Stimulated activated CD4-positive, alpha-beta T cell treated with anti-CD3 and anti-CD28 coated beads, Interleukin-1b, Interleukin-23, amount 100 ng/mL, for 48 hours (primary cell): ENCODE measurements at places on chromosomes 1 and 21.

GRCh38 chr1:26702680-26703038 is 6.8 kb downstream of the ARID1A start:
- DNase-seq = peak; percentile 54

DNA sequence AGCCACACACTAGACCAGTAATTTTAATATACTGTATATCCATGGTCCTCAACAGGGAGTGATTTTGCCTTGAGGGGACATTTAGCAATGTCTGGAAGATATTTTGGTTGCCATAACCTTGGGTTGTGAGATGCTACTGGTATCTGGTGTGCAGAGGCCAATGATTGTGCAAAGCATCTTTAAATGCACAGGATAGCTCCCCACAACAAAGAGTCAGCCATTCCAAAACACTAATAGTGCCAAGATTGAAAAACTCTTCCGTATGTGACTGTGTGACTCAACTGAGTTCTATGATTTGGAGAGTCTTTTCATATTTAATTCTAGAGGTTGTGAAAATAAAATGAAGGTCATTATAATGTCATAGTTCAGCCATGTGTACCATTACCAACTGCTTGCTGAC is 141.4 kb upstream of the CACYBP start:
- no peak for DNase-seq

DNA sequence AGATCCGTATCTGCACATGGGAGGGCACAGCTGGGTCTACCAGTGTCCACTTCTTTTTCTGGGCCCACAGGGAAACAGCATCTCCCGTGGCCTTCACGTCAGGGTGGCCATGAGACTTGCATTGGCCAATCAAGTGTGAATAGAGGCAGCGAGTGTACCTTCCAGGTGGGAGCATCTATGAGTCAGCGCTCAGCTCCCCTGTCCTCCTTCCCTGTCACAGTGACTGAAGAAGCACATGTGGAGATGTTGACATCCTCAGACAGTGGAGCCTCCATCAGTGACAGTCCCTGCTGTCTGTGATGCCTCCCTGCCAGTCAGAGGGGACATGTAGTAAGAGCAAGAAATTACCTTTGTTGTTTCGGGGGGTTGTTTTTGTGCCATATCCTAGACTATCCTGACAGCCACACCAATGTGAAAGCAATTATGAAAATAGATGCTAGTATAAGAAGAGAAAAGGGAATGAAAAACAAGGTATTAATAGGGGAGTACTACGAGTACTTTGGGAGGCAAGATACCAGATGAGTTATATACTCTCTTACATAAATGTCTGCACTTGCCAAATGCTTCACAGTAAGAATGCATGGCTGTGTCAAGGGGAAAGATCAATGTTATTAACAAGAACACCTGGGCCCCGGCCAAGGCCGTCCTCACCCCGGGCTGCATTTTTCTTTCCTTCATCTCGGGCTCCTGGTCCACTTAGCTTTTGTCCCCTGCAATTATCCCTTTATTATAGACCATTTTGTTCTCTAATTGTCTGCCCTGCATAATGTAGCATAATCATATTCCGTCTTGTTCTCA is 86.0 kb downstream of the MATN1 start:
- DNase-seq = no peak

- no peak for DNase-seq
Observed at GRCh38 chr1:47683401-47683800, 245.6 kb downstream of the FOXD2 start.

DNA sequence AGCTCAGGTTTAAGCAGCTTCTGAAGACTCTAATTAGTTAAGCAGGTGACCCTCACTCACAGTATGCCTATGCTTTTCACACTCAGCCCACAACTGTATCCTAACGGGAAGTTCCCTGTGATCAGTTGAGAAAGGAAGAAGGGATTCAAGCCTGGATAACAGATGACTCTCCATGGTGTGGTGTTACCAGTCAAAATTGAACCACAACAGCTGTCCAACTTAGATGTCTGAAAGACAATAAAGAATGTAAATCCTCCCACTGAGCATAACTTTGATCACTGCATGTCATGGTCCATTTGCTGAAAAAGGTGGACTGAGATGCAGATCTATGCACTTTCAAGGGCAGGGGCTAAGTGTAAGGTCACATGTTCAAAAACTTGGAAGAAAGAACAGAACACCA is 32.3 kb upstream of the DIPK1A start:
- DNase-seq = no peak

DNA sequence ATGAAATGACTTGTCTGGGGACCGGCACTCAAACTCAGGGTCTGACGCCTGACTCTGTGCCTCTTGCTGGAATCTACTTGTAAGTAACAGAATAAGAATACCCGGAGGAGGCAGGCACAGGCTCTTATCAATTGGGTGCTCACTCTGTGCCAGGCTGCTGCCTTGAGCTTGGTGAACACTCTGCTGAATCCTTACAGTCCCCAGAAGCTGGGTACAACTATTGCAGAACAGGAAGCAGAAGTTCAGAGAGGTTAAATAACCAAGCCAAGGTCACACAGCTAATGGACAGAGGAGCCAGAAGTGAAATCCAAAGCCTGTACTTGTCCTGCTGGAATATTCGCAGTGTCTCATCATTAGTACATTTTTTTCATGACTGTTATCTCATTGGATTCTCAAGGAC is 86.0 kb downstream of the EPHB2 start:
- DNase-seq = no peak

GRCh38 chr1:10171105-10171767 is 39.1 kb upstream of the KIF1B start:
- DNase-seq = no peak

- DNase-seq = no peak
Observed at GRCh38 chr1:25099343-25099951, 132.9 kb downstream of the SYF2 start.

- DNase-seq = no peak
Observed at GRCh38 chr1:153353226-153353947, 4.3 kb upstream of the S100A9 start.

- DNase-seq = peak; percentile 98
Observed at GRCh38 chr1:40257688-40258444, at the start of gene ZMPSTE24. ZMPSTE24 (plus strand) TSS chr1:40258236; CDS start chr1:40258272, 36 bp downstream.

DNA sequence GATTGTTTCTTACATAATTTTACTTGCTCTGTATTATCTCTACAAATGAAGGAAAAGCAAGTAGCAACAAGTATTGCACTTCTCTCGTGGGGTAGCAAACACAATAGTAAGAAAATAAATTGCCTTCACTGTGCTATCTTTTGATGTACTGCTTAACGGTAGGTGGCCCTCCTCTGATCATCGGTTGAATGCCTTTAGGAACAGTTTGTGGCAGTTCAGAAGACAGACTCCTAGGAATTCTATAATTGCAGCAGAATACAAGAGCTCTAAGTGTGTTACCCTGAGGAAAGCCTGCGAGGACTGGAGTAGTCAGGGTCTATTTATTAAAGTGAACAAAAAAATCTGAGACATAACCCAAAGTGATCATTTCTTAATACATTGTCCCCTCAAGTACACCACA is 1135.9 kb downstream of the KCNT2 start:
- DNase-seq = no peak

- DNase-seq = no peak
Observed at GRCh38 chr1:231706934-231707333, 80.3 kb downstream of the DISC1 start.

GRCh38 chr1:12504601-12505000 is 113.4 kb downstream of the DHRS3 start:
- DNase-seq = no peak

DNA sequence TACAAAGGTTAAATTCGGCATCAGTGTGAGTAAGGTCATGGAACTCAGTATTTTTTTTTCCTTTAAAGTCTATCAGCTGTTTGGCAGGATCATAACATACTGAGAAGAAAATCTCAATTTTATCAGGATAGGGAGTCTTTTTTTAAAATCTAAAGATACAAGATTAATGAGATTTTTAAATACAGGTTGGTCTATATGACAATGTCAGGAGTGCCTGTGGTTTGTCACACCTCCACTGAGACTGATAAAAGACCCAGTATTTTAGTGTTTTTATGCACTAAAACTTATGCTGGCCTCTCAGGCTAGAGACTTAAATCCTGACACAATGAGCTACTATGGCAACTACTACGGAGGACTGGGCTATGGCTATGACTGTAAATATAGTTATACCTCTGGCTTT is at the start of gene KRTAP20-3:
Gene KRTAP20-3 (plus strand): TSS at position 301 of the 400 bp plus-strand sequence.
- DNase-seq = no peak

GRCh38 chr1:63051356-63051755 is 267.4 kb downstream of the ATG4C start:
- DNase-seq = no peak

- peak; percentile 18 for DNase-seq
Observed at GRCh38 chr1:241423541-241424479, 66.8 kb upstream of the RGS7 start.

GRCh38 chr1:34013958-34014737 is 150.3 kb downstream of the HMGB4 start:
- DNase-seq = no peak

DNA sequence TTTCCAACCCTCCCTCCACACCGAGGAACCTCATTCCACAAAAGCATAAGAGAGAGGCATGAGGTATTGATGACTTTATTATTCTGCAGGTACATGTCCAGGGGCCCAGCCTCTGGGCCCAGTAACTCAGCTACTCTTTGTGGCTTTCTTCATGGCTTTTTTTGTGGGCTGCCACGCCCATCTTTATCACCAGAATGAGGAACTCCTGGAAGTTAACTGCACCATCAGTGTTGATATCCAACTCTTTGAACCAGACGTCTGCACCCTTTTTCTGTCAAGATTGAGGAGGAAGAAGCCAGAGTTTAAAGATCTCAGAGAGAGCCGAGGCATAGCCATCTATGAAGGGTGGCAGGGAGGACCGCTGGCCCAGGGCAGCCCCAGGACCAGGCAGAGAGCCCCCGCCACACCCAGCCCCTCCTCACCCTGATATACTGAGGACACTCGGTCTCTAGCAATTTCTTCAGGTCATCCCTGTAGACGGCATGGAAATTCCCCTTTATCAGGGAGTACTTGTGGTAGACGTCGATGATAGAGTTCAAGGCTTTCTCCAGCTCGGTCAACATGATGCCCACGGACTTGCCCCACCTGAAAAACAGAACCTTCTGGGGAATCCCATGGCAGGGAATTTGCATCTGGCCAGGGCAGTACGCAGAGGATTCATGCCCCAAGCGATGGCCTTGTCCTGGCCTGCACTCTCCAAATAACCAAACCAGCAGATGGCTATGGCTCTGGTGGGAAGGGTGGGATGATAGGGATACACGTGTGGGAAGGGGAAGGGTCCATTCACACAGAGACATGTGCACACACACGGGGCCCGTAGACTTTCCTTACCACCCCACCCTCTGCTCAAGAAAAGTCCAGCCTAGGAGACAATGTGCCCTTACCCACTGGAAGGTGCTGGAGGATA is 647 bp downstream of the S100A8 start:
- DNase-seq = no peak

- no peak for DNase-seq
Observed at GRCh38 chr1:172427191-172427590, 6.7 kb downstream of the C1orf105 start.

GRCh38 chr1:111471012-111471411 is 2.8 kb upstream of the C1orf162 start:
- peak; percentile 60 for DNase-seq

GRCh38 chr1:222552882-222553281 is 5.0 kb upstream of the HHIPL2 start:
- no peak for DNase-seq

DNA sequence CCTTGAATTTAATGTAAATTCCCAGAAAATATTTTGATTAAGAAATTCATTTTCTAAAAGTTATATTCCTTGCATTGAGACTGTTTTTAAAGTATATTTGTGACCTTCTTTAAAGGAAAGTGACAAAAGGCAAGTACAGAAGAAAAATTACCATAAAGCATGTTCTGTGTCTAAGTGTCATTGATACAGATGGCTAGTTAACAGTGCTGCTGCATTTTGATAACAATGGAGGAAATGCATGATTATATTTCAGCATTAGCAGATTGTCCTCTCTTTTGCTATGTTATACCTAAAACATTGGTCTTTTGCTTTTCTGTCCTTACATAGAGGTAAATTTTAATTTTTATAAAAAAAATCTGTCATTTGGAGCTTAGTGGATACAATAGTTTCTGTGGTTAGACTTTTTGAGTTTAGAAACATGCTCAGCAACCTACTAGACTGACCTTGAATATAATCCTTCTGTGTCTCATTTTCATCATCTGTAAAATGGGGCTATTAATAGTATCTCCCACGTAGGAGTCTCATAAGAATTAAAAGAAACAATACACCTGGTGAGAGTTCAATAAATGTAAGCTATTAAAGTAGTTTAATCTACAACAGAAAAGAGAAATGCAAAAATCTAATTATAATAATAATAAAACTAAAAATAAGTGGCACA is 51.1 kb upstream of the RGS21 start:
- DNase-seq = no peak

GRCh38 chr21:45982092-45982757 is 655 bp downstream of the COL6A1 start:
- no peak for DNase-seq

- no peak for DNase-seq
Observed at GRCh38 chr1:56790036-56790435, 29.2 kb downstream of the FYB2 start.

GRCh38 chr21:28342212-28342810 is 650.4 kb downstream of the LTN1 start:
- no peak for DNase-seq

- DNase-seq = no peak
Observed at GRCh38 chr1:96418969-96419368, 302.6 kb upstream of the PTBP2 start.

GRCh38 chr1:12616709-12617373 is 1.2 kb downstream of the DHRS3 start:
- peak; percentile 38 for DNase-seq

GRCh38 chr1:180057883-180058396 is 96.7 kb upstream of the QSOX1 start:
- DNase-seq = no peak

GRCh38 chr1:244297616-244298015 is 154.1 kb downstream of the ADSS2 start:
- no peak for DNase-seq

DNA sequence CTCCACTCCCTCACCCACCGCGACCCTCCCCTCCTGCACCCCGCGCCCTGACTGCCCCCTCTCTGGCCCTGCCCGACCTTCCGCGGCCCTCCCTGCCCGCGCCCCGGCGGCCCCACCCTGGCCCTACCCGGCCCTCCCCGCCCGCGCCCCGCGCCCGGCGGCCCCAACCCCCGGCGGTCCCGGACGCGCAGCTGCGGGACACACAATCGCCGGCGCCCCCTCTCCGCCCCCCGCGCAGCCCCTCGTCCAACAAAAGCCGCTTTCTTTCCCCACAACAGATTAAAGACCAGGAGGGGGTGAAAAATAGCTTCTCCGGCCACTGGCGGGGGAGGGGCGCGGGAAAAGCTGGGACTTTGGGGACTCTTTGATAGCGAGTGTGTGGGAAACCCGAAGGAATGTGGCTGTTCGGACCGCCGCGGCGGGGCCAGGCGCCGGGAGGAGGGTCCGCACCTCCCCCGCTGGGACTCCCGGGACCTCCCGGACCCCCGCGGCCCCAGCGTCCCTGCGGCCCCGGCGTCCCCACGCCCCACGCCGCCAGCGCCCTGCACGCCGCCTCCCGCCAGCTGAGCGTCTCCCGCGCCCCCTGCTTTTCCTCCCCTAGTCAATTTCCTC is 8.8 kb upstream of the ID3 start:
- no peak for DNase-seq

- DNase-seq = no peak
Observed at GRCh38 chr1:200958597-200958996, 63.9 kb downstream of the INAVA start.

- no peak for DNase-seq
Observed at GRCh38 chr1:240192851-240193250, 101.2 kb downstream of the FMN2 start.

- DNase-seq = no peak
Observed at GRCh38 chr1:112460615-112461014, 48.1 kb upstream of the WNT2B start.
